ENCODE measurements at places on chromosomes 7 and 10.

GRCh38 chr7:115940460-115941060 is 90.0 kb downstream of the TFEC start:
- peak; percentile 4 for DNase-seq

- no peak for DNase-seq
Observed at GRCh38 chr10:12508165-12508564, 158.8 kb downstream of the CAMK1D start.

GRCh38 chr7:33593611-33594010 is 311.7 kb upstream of the BMPER start:
- no peak for DNase-seq

- DNase-seq, result no peak
Observed at GRCh38 chr10:123537188-123537961, 128.8 kb upstream of the GPR26 start.

DNA sequence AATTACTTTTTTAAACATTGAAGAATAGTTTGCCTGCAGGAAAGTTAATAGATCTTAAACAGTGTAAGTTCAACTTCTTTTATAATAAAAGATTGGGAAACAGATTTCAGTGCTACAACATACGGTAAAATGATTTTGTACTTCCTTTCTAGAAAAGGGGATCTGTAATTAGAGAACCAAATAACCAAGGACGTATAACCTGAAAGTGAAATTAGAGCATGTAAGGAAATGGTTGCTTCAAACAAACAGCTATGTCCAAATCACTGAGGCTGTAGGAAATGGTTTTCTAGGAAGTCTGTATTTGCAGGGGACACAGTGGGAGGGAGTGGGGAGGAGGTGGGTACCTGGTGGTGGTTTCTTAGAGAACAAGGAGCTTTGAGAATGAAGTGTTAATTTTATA is 57.9 kb upstream of the EXOC6 start:
- no peak for DNase-seq

DNA sequence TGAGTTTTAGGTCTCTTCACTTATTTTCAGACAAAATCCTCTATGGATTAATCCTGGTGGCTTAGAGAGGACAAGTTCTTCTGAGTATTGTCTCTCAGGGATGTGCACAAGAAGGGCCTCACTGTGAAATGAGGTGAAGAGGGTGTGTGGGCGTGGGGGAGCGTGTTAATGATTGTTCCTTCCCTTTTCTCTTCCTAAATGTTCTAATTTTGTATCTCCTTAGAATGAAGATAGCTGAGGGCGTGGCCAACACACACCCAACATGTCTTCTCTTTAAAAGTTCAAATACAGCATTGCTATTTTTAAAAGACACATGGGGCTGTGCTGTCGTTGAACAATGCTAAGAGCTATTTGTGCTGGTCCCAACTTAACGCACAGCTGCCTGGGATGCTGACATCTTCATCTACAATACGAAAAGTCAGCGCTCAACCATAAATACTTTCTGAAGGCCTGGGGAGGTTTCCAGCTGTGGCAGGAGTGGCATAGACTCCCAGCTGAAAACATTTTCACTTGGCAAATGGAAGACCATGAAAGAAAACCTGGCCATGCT is 135.9 kb downstream of the JCAD start:
- no peak for DNase-seq

GRCh38 chr10:48478980-48479811 is 125.7 kb downstream of the ARHGAP22 start:
- no peak for DNase-seq

- no peak for DNase-seq
Observed at GRCh38 chr10:1978584-1978983, 241.3 kb upstream of the ADARB2 start.

GRCh38 chr7:155756322-155756721 is 55.9 kb downstream of the SHH start:
- DNase-seq, result no peak

DNA sequence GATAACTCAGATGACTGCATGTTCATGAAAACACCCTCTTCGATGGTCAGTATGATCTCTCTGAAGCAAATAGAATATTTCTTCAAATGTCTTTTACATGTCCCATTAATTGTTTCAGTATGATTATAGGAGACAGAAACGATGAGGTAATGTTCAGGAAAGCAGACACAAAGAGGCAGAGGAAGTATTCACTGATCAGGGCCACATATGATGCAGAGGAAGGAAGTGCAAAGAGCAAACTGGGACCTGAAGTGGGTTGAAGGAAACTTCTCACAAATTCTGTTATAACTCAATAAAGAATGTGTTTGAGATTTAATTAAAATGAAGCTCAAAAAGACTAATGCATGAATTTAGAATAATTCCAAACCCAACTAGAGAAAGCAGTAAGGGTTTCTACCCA is 70.5 kb downstream of the TES start:
- DNase-seq, result no peak

- DNase-seq, result no peak
Observed at GRCh38 chr7:41917-42565, 150.3 kb upstream of the FAM20C start.

DNA sequence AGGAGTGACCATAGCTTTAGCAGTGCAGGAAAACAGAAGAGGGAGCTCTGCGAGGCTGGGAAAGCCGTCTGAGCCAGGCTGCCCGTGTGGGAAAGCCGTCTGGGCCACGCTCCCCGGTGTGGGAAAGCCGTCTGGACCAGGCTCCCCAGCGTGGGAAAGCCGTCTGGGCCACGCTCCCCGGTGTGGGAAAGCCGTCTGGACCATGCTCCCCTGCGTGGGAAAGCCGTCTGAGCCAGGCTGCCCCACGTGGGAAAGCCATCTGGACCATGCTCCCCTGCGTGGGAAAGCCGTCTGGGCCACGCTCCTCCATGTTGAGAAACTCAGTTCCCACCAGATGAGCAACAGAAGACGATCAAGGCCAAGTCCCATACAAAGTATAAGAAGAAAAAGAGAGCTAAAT is 101.8 kb downstream of the GALNT11 start:
- DNase-seq, result no peak

DNA sequence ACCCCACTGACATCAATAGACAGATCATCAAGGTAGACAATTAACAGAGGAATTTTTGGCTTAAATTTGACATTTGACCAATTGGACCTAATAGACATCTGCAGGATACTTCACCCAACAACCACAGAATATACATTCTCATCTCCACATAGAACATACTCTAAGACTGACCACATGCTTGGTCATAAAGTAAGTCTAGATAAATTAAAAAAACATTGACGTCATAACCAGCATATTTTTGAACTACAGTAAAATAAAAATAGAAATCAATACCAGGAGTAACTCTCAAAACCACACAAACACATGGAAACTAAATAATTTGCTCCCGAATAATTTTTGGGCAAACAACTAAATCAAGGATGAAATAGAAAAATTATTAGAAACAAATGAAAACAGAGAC is 205.7 kb downstream of the REEP3 start:
- DNase-seq, result no peak

- peak; percentile 86 for DNase-seq
Observed at GRCh38 chr7:130242198-130243014, 24.3 kb upstream of the CPA2 start.

GRCh38 chr10:30106987-30107386 is 47.6 kb upstream of the JCAD start:
- no peak for DNase-seq

Data from brain microvascular endothelial cell (primary cell).